ENCODE measurements at places on chromosomes 3 and 15.

DNA sequence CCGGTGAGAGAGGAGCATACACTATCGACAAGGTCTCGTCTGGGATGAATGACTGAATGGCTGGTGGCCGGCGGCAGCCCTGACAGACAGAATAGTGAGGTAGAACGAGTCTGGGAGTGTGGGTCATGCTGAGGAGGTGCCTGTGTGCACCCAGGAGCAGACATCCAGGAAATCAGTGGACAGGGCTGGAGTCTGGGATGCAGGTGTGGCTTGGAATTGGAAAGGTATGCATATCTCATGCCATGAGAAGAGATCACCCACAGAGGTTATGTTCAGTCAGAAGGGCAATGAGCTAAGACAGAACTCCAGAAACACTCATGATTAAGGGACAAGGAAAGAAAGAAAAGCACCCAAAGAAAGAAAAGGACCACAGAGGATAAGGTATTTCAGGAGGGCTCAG is 20.8 kb downstream of the HACD2 start:
- DNase-seq: no peak

DNA sequence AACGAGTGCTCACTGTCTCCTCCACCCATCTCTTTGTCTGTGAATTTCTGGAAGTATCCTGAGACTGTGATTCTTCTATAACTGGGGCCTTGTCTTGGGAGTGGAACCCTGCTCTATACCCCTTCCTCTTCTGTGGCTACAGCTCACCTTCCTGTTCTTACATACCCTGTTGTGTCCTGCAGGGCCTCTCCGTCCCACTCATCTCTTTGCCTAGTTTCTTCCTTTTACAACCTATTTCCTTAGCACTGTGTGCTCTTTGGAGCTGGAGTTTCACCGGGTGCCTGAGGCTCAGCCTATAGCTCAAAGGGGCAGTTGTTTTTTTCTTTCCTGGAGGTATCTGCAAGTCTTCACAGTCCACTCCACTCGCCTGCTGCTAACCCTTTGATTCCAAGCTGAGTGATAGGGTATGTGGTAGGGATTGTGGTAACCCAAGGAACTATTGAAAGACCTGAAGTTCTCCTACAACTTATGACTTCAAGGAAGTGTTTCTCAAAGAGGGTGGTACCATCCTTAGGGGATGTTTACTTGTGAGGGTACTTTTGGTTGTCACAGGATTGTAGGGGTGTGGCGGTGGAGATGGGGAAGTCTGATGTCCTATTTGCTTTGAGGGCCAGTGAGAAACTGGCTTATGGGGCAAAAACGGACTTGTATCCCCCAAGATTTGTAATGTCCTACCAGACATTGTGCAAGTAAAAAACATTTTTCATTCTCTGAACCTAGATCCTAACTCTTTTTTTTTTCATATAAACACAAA is 66.6 kb upstream of the ARL8B start:
- no peak for DNase-seq

- DNase-seq: no peak
Observed at GRCh38 chr3:142273501-142273900, 48.1 kb upstream of the GK5 start.

DNA sequence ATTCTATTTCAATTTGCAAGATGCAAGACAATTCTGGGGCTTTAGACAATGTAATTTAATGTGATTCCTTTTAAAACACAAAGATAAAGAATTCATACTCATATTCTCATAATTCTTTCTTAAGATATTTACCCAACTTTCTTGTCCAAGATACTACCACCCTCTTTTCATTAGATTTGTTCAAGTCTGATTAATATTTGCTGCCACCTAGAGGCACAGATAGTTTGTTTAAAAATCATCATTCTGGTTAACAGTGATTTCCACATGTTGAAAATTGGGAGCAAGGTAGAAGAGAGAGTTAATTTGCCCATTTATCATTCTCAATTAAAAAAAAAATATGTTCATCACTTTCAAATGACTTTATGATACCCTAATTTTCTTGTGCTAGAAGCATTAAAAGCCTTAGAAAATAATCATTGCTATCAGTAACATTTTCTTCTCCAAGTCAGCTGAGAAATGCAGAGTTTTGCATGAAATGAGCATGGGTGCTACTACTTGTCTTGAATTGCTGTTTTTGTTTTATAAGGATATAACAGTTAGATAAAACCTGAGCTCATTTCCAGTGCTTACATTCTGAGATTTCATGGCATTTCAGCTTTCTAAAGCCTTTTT is 11.6 kb downstream of the TAMM41 start:
- DNase-seq: peak; percentile 37

DNA sequence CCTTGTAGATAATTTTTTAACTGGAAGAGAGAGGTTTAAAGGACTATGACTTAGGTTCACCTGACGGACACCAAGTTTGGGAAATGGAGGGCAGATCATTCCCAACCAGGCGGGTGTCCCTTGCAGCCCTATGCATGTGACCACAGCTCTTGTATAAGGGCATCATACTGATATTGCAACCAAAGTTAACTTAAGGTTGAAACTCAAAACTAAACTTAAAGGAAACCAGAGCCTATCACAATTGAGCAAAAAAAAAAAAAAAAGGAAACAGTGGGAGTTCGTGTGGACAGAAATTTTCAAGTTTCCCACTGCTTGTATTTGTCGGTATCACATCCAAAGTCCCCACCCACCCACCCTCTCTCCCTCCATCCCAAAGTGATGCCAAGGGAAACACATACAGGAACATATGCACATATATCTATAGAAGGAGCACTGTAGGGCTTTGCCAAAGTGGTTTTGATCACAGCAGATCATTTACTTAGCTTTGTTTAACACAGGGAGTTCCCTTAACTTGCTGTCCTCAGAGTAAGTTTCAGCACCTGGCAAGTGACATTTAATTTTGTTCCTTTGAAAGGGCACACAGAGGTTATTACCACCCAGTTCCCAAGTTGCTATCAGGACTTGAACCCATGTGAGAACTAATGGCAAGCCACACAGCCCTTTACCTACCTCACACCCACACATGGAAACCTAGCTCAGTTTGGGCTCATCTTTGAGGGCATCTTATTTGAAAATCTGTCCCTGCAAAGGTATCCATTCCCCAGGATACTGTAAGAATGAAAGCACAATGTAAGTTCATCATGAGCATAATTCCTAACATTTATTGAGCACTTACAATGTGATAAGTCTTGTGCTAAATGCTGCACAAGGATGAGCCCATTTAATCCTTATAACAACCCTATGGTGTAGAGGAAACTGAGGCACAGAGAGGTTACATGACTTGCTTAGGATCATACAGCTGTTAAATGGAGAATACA is 204.5 kb upstream of the CMC1 start:
- no peak for DNase-seq

DNA sequence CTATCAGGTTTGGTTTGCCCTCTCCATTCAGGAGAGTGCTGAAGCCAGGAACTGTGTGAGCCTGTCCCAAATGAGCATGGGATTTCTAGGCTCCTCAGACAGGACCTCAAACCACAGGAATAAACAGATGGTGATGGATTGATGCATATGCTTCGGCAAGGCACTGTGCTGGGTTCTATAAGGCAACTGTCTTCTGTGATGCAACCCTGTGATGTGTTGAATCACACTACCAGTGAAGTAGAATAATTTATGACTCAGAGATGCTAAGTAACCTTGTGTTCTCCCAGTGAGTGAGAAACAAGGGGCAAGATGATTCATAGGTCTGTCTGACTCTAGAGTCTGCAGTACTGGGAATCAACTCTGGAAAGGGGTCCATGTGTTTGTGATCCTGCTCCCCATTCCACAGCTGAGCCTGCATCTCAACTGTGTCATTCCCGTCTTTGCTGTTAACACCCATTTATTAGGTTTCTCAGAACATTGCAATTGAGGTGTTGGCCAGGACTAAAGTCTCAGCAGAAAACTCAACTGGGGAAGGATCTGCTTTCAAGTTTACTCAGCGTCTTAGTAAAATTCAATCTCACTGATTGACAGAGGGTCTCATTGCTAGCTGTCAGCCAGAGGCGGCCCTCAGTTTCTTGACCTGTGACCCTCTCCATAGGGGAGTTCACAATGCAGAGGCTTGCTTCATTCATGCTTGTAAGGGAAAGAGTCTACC is 510.1 kb upstream of the CFAP20DC start:
- DNase-seq: peak; percentile 100

- peak; percentile 54 for DNase-seq
Observed at GRCh38 chr15:48696627-48697312, 51.3 kb upstream of the FBN1 start.

DNA sequence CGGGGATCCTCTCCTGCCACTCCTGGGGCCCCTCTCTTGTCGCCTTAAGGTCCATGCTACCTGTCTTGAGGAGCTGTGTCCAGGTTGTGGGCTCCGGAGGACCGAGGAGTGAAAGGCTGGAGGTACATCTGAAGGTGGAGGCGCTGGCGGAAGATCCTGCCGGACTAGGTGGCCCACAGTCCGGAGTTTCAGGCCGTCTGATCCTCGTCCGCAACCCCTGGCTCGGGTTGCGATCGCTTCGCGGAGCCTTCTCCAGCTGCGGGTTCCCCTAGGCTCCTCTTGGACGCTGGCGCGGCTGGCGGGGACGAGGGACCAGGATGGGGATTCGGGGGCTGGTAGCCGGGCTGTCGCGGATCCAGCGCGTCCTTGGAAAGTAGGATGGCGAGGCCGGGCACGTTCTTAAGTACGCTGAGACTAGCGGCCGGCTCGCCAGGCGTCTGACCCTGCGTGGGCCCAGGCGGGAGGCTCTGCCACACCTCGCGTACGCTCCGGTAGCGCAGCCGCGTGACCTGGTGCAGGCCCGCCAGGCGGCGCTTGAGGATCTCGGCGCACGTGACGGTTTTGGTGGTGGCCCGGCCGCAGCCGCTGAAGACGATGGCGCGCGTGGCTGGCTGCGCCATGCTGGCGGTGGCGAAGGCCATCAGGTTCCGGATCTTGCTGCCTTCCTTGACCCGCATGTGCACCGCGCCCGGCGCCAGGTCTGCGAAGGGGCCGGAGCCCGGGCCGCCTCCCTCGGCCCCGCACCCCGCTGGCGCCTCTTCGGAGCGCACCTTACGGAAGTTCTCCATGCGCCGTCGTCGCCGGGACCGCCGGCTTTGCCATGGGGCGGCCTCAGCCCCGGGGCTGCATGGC is 550 bp downstream of the RPP25 start:
- no peak for DNase-seq

DNA sequence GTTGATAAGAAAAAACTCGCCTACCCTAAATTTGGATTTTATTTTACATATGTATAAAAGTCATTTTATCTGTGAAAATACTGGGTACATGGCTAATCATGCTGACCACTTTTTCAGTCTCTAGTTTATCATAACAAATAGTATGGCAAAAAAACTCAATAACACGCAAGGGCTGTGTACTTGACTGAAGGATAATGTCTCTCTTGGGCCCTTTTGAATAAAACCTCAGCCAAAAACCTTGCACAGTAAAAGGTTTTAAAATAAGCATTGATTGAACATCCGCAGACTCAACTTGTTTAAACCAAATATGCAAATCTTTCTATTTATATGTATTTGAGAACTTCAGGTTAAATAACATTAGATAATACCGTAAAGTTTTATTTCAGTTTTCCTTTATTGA is 285.3 kb downstream of the CADM2 start:
- no peak for DNase-seq

DNA sequence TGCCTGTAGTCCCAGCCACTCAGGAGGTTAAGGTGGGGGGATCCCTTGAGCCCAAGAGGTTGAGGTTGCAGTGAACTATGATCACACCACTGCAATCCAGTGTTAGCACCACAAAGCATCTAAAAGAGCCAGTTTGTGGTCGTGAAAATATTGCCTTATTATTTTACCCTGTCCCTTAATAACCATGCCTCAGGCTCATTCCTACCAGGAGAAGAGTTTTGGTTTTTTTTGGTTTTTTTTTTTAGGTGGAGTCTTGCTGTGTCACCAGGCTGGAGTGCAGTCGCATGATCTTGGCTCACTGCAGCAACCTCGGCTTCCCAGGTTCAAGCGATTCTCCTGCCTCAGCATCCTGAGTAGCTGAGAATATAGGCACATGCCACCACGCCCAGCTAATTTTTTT is 17.9 kb upstream of the AVEN start:
- no peak for DNase-seq

DNA sequence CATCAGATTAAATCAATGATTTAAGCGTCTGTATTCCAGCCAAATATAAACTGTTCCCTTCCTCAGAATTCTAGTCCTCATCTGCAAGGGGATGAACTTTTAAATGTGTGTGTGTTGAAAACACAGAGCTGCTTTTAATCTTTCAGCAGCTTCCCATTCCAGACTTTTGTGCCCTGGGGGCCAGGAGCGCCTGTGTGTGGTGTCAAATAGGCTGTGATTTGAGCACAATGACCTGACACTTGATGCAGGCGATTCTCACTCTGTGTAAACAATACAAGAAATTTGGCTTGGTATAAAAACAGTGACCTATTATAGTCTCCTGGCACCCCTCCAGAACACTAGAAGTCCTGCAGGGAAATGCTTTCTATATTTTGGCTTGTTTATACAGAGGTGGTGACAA is 274.6 kb upstream of the ROPN1 start:
- peak; percentile 18 for DNase-seq

DNA sequence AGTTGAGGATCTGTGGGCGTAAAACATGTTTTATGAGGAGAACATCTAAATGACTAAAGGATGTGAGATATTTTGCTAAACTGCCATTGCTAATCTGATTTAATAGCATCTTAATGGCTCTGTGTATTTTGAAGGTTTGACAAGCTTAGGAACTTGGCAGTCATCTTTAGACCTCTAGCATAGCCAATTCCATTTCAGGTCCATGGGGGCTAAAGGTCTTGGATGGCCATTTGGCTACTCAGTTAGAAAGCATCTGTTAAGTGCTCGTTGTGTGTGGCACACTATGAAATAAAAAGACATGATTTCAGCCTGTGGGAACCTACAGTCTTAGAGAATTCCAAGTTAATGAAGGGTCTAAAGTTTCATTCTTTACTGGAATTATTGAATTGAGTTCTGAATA is 236.2 kb downstream of the IL5RA start:
- no peak for DNase-seq

GRCh38 chr3:184315543-184315867 is 1.1 kb downstream of the EIF4G1 start:
- no peak for DNase-seq

GRCh38 chr3:61814674-61815073 is 253.3 kb downstream of the PTPRG start:
- DNase-seq: no peak

- peak; percentile 55 for DNase-seq
Observed at GRCh38 chr3:45057557-45057956, 31.5 kb downstream of the CLEC3B start.

DNA sequence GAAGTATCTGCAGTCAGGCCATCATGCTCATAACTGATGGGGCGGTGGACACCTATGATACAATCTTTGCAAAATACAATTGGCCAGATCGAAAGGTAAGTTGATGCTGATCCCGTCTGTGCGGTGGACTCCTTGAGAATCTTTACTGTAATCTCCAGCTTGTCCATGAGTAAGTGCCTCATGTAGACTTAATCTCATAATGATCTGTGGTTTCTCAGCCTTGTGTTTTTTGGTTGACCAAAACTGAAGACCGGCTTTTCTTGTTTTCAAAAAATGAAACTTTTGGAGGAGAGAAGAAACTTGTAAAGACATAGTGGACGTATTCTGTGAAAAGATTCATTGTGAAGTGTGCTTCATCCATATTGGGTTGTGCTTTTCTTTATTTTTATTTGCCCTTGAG is 285.7 kb downstream of the LRTM1 start:
- no peak for DNase-seq

- no peak for DNase-seq
Observed at GRCh38 chr15:76127880-76128279, 68.1 kb downstream of the TMEM266 start.

- DNase-seq: no peak
Observed at GRCh38 chr15:48233246-48233645, 27.1 kb downstream of the SLC12A1 start.
